Stimulated activated CD4-positive, alpha-beta T cell treated with anti-CD3 and anti-CD28 coated beads, Interleukin-1b, Interleukin-23, amount 100 ng/mL, for 24 hours (primary cell): ENCODE measurements at places on chromosomes 3 and 15.

DNA sequence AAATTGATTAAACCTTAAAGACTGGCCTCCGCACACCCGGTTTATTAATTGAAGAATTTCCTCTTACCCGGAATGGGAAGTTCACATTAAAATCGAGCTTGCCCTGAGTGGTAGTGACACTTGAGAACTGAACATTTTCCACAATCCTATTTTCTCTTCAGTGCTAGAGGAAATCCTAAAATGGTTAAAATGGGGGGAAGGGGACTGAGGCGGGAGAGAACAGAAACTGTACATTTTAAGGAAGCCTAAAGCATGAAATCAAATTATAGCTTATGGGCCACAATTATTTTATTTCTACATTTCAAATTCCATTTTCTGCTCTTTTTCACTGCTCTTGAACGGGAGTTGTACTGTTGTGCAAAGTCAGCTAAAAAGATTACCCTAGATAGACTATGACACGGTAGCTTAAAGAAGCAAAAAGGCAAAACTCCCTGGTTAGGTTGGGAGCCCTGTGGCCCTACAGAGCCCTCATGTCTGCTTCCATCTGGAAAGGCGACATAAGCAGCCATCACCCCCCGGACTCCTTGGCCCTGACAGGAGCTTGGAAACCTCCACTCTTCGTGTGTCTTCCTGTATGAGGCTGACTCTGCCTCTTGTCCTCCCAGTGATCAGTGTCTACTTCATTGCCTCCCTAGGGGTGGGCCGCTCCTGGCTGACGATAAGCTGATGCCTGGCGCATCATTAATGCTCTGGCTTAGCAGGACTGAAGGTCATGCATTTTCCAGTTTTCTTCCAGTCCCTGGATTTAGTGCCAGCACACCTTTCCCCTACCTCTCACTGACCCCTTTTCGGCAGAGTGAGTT, 79.3 kb downstream of the EEFSEC start:
- DNase-seq: no peak

DNA sequence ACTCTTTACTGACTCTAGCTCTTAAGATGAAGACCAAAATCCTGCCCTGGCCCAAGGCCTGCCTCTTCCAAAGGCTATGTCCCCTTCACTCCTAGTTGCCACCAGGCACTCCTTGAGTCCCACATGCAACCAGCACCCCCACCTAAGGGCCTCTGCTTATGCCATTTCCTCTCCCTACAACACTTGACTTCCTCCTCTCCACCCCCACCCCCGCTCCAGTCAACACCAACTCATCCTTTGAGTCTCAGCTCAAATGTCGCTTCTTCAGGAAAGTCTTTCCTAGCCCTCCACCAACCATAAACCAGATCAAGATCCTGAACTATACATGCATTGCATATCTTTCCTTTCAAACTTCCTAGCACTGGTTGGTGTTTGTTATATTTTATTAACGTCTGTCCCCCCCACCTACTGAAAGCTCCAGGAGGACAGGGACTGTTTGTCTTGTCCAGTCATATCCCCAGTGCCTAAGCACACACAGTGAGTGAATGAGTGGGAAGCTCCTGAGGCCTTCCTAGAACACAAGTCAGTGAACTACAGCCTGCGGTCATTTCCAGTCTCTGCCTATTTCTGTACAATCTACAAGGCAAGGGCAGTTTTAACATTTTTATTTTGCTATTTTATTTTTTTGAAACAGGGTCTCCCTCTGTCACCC, 7.3 kb downstream of the TBC1D2B start:
- no peak for DNase-seq

DNA sequence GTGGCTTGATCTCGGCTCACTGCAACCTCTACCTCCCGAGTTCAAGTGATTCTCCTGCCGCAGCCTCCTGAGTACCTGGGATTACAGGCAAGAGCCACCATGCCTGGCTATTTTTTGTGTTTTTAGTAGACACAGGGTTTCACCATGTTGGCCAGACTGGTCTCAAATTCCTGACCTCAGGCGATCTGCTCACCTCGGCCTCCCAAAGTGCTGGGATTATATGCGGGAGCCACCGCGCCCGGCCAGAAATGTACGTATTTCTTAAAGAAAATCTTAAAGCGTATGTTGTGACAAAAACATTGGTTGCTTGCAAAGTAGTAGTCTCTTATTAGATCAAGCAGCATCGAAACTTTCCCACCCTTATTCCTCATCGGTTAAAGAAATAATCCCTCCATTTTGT, 748.9 kb upstream of the NR2F2 start:
- DNase-seq: no peak

DNA sequence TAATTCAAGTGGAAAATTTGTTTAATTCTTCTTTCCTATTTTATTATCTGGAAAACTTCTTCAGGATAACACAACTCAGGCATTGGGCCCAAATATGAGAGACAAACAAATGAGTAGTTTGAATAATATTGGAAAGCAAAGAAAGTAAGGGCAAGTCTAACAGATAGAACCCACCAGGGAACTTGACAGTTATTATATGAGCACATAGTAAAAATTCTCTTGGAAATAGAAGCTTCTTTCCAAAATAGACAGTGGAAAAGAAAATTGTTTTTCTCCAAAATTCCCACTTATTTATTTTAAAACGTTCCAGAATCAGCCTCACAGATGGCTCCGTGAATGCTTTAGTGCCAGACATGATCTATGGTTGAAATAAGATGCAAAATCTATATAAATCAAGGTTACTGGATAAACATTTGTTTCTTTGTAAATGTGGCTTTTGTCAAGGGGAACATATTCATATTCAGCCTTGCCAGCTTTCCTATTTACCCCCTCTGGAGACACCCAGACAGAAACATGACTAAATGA, 23.9 kb downstream of the LDHAL6B start:
- no peak for DNase-seq

GRCh38 chr3:167972502-167972901, 123.2 kb downstream of the GOLIM4 start:
- DNase-seq: no peak

GRCh38 chr15:70195587-70196305, 98.0 kb upstream of the TLE3 start:
- no peak for DNase-seq

DNA sequence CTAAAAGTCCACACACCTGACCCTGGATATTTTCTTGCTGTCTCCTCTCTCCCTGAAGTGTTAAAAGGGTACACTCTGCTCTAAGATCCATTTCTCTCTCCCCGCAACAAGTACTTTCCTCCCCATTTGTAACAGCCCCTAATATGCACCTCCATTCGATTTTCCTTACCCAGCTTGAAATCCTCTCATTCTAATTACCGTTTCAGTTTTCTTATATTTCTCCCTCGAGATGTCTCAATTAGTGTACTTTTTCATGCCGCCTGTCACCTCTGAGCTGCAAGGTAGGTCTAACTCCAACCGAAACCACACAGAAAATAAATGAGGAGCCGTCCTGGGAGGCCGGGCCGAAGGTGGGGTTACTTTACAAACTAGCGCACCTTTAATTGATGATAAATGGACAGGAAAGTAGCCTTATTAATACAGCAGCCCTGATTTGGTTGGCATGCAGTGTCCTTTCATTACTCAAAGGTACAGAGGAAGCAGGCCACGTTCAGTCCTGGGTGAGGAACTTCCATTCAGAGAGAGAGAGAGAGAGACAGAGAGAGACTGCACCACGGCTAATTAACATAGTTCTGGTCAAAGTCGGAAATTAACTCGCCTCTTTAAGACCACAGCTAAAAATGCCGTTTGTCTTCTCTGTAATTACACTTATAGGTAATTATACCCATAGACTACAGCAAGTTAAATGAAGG, 319.9 kb downstream of the ARRDC4 start:
- no peak for DNase-seq

- DNase-seq: no peak
Measured at GRCh38 chr15:96054621-96055020, 275.9 kb upstream of the NR2F2 start.

GRCh38 chr3:148792516-148792915, 35.1 kb upstream of the CPB1 start:
- DNase-seq: no peak

DNA sequence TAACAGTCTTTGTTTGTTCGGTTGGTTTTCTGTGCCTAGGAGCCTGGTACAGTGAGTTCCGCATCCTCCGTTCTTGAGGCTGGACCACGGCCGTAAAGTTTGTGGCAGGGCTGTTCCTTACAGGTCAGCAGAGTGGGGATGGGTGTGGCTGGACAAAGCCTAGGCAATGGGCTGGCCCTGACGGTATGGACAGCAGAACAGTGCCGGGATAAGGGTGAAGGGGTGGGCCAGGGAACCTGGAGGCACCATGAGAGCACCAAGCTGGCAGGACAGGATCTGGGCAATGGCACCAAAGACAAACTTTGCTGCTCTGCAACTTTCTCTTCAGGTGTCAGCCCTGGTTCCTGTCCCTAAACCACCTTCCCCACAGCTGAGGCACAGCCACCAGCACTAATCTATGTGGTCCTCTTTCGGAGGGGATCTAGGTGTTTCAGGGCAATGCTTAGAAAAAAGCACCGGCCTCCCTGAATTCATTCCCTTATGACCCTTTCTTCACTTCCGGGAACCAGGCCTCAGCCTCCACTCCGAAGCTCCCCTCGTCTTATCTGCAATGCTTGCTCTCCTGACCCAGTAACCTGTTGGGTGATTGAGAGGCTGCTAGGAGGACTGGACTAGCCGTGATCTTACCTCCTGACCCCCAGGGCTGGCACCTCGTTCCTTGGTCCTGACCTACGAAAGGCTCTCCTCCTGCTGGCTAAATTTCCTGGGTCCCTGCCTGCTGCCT, 54.4 kb downstream of the KLHL6 start:
- DNase-seq: no peak

DNA sequence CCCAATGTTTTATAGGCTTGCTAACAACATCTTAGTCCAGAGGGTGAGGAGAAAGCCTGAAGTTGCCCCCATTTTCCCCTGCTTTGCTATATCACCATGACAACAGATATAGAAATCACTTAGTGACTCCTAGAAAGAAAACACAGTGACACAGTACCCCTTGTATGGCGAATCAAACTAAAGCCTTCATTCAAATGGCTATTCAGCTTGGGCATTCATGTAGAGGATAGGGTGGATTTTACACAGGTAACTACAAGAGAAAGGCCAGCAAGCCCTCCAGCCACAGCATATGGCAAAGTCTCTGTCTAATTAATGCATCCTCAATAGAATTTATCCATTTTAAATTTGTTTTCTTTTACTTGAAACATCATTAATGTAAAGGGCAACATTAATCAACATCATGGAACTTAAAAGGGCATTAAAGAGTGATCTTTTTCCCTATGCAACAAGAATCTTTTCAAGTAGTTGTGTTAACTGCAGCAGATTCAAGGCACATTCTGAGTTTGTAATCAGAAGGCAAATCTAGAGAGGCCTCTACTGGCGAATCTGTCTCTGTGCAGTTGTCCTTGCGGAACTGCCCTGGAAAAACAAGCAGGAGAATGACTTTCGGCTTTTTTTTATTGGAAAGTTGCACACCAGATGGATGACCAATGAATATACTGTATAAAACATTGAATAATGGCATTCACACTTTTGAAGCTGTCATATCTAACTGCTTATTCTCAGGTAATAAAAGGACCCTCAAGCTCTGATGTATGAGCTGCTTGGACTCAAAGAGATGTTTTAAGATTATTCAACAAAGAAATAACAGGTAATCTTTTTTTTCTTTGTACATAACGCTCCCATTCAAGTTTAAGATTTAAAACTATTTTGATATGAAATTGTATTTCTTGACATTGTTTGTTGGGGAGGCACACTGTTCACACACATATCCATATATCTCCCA, 621.7 kb upstream of the AGTR1 start:
- no peak for DNase-seq

DNA sequence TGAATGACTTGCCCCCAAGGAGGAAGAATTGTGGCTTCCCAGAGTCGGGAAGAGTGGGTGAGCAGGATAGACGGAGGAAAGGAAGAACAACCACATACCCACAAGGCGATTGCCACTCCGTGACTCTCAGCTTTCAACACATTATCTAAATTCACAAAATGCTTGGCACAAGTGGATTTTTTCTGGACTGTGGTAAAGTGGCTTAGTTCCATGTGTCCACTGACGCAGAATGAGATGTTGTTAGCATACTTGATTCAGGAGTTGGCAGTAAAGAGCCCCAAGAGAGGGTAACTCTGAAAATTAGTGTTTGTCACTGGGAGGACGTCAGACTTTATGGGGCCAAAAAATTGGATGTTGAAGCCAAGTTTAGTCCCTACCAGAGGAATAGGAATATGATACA, 198.8 kb upstream of the CTNNB1 start:
- DNase-seq: no peak

GRCh38 chr15:65376767-65377104, 1.1 kb downstream of the IGDCC3 start:
- no peak for DNase-seq

DNA sequence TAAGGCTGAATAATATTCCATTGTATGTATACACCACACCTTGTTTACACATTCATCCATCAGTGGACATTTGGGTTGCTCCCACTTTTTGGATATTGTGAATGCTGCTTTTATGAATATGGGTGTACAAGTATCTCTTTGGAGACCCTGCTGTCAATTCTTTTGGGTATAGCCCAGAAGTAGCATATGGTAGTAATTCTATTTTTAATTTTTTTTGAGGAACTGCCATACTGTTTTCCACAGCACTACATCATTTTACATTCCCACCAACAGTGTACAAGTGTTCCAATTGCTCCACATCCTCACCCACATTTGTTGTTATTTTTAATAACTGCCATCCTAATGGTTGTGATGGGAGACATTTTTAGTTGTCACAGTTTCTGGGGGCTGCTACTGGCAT, 69.9 kb upstream of the PSMD6 start:
- DNase-seq: no peak

DNA sequence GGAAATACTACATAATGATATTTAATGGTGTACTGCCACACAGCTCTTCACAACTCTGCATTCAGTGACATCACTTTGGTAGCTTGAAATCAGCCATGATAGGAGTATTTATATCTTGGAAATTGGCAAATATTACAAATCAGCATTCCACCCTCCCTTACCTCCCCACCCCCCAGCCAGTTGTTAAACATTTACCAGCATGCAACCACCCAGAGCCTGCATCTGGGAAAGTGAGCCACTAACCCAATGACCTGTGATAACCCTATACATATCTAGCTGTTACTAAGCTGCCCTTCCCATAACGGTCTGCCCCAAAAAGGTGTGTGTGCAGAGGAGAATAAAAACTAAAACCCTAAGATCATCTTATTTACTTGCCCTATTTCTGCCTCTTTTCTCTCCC, 44.6 kb upstream of the SATB1 start:
- no peak for DNase-seq

- no peak for DNase-seq
Measured at GRCh38 chr3:60890226-60890625, 361.0 kb downstream of the FHIT start.

GRCh38 chr15:67768313-67768977, 56.9 kb upstream of the SKOR1 start:
- no peak for DNase-seq

- DNase-seq: no peak
Measured at GRCh38 chr3:137121704-137122314, 164.0 kb downstream of the IL20RB start.

DNA sequence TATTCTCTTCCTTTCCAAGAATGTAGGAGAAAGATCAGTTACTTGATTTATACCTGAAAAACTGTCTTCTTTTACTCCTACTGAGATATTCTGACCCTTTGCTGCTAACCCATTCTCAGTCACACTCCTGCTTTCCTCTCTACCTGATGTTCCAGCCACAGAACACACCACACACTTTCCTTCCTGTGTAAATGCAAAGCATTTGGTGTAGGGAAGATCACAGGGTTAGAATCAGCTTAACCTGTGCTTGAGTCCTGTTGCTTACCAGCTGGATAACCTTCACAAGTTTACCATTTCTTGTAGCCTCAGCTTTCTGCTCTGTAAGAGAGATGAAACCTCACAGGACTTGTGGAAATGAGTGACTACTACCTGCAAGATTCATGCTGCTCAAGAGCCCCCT, 489.8 kb upstream of the GOLIM4 start:
- DNase-seq: no peak
